ENCODE measurements at places on chromosomes 11 and 22.

GRCh38 chr11:79487412-79487811, 46.6 kb upstream of the TENM4 start:
- no peak for DNase-seq

DNA sequence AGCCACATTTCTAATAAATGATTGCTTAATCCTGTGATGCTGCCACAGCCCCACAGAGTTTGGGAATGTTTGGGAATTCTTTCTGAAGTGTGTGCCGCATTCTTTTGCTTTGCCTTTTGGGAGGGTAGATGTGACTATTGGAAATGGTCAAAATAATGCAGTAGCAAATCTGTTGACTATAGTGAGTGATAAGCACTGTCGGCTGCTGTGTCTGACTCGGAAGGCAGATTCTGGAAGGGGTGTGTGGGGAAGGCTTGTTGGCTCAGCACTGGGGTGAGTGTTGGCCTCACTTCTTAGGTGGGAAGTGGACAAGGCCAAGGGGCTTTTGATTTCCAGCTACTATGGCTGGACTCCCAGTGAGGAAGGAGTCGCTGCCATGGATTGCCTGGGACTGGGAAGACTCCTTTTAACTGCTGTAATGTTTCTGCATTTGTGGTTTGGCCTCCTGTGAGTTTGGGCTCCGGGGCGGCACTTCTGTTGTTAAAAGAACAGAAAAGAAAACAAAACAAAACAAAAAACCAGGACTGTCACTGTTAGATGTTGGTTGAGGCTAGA, 20.1 kb downstream of the ZBTB16 start:
- peak; percentile 78 for DNase-seq

DNA sequence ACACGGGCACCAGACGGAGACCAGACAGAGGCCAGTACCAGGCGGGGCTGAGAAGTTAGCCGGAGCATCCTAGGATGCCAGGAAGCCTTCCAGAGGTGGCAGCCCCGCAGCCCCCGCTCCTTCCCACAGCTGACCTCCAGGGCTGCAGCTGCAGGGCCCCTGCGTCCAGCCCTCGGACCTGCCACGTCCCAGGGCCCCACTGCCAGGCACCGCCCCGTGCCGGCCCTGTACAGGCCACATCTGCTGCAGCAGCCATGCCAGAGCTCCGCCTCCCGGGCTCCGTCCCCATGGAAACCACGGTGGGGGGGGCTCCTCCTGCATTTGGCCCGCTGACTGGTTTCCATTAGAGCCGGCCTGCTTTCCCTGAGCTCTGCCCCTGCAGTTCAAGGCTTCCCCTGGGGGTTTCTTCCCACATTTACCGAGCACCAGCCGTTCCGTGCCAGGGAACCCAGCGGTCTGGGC, 62.5 kb upstream of the PPARA start:
- DNase-seq, result peak; percentile 98

GRCh38 chr22:45743687-45744086, 72.1 kb downstream of the ATXN10 start:
- DNase-seq, result no peak

GRCh38 chr22:34434371-34434770, 514.1 kb upstream of the LARGE1 start:
- no peak for DNase-seq

DNA sequence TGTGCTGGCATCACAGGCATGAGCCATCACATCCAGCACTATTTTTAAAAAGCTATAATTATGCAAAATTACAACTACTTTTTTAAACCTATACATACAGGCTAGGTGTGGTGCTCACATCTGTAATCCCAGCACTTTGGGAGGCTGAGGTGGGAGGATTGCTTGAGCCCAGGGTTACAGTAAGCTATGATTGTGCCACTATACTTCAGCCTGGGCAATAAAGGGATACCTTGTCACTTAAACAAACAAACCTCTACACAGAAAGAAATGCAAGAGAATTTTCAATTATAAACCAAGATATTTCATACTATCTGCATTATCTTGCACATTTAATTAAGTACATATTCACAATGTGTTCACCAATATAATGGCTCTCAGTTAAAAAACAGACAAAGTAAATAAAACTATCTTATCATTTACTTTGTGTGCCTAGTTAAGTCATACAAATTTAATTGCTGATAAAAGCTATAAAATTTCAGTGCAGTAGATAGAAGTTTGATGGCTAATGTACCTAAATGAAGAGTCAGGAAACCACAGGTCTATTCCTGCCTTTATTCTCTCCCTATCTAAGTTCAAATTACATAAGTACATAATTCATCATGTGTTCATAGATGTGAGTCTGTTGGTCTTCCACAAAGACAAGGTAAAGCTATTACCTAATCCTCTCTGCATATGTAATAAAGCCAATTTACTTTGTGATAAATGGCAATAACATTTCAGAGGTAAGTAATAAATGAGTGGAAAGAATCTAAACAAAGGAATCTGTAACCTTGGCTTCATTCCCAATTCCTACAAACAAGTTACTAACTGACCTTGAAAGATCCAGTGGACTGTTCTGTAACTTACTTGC, 9.0 kb upstream of the RDX start:
- DNase-seq, result no peak

DNA sequence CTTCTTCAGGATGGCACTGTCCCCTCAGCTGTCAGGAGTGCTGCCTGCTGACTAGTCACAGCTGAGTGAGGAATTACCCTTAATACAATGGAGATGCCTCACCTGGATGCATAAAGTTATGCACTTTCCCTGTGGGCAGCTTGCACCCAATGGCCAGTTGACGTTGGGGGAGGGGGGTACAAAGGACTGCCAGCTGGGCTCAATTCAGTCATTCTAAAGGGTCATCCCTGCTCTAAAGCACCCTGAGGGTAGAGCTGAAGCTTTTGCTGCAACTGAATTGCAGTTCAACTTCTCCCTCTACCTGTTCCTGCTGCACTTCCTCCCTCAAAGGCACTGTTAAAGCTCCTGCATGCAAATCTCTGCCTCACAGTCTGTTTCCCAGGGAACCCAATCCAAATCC, 147.8 kb upstream of the SESN3 start:
- DNase-seq, result no peak

DNA sequence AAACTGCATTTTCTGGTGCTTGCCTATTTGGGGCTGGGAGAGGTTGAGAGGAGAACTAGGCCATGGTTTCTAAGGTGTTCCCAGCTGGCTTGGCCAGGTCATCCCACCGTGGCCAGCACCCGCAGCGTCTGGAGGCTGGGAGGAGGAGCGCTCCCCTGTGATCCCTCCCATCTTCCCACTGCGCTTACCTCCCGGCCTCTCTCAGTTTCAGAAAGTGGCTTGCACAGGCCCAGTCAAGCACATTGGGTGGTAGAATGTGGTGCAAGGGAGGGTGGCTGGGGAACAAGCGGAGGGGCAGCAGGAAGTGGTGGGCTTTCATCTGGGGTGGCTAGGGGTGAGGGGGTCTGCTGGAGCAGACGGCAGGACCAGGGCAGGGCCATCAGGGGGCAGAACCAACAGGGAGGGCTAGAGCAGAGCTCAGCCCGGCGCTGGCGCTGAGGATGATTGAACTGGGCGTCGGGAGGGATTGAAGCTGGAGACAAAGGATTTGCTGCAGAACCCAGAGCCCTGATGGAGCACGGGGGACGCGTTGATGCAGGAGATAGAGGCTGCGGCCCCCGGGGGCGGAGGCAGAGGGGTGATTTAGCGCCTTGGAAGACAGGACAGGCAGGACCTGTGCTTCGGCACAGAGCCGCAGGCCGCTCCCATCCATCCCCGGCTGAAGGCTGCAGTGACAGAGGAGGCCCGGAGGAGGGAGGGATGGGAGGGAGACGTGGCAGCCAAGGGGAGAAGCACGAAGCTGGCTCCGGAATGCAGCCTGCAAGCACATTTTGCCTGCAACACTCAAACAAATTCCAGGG, 76.0 kb downstream of the TRIM29 start:
- DNase-seq, result peak; percentile 82

- no peak for DNase-seq
Observed at GRCh38 chr11:33256031-33256812, 959 bp upstream of the HIPK3 start.

DNA sequence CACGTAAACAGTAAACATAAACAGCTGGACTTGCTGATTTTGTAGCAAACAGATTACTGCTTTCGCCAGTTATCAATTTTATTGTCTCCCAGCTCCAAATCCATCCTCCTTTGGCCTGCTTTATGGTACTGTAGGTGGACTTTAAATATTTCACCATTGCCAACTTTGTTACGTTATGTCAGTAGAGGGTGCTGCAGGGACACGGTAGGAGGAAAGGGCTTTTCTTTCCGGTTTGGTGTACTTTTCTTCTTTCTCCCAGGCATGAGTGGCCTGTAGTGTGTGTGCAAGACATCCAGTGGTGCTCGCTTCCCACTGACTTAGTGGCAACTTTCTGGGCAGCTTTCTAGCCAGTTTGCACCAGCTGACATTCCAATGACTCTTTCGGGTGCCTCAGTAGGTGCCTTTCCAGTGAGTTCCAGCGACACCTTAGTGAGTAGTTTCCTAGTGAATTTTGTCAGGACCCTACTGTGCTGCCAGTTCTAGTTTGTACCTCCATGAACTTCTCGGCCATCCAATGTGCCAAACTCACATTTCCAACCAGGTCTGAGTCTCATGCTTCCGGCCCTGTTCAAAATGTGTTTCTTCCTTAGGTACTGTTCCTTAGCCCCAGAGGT, 267.6 kb upstream of the TENM4 start:
- peak; percentile 4 for DNase-seq

- no peak for DNase-seq
Observed at GRCh38 chr11:32897103-32897502, 4.5 kb downstream of the QSER1 start.

DNA sequence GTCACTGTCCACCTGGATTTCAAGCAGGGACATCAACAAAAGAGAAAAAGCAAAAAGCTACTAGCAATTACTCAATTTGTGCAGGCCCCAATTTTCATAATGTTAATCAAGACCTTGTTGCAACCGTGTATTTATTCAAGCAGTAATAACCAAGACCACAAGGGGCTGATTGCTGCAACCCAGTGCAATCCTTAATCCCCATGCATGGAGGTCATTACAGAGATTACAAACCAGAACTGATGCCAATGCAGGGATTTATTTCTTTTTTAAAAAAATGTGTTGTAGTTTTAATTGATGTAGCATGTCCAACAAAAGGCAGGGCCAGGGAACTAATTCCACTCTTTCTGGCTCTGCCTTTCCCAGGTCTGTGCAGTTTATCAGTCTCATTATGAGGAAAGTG, 18.4 kb downstream of the TECTA start:
- DNase-seq, result no peak

- DNase-seq, result peak; percentile 75
Observed at GRCh38 chr11:93567401-93567895, 24.3 kb upstream of the SMCO4 start.

- DNase-seq, result no peak
Observed at GRCh38 chr11:122578171-122578825, 77.2 kb upstream of the UBASH3B start.

DNA sequence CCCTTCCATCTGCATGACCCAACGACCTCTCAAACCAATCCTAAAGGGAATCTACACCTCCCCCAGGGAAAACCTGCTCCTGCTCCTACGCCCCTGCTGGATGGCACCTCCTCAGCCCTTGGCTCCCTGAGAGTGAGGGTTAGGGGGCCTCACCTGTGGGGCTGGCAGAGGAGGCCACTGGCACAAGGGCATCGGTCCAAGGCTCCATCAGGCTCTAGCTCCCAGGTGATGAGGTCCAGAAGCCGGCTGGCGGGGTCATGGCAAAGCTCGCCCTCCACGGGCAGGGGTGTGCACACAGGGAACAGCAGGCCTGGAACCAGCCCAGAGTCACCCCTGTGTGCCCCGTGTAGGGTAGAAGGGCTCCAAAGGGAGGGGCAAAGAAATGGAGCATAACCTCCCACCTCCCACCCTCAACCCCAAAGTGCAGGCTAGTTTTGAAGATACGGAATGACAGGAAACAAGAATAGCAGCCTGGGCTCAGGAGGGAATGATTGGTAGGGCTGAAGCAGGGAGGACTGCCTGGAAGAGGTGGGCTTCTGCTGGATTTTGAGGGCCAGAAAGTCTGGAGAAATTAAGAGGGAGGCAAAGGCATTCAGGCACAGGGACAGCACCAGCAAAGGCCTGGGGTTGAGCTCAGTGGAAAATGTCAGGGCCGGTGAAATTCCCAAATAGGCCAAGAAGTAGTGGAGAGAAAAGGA, 42.6 kb downstream of the DKK3 start:
- DNase-seq, result no peak

DNA sequence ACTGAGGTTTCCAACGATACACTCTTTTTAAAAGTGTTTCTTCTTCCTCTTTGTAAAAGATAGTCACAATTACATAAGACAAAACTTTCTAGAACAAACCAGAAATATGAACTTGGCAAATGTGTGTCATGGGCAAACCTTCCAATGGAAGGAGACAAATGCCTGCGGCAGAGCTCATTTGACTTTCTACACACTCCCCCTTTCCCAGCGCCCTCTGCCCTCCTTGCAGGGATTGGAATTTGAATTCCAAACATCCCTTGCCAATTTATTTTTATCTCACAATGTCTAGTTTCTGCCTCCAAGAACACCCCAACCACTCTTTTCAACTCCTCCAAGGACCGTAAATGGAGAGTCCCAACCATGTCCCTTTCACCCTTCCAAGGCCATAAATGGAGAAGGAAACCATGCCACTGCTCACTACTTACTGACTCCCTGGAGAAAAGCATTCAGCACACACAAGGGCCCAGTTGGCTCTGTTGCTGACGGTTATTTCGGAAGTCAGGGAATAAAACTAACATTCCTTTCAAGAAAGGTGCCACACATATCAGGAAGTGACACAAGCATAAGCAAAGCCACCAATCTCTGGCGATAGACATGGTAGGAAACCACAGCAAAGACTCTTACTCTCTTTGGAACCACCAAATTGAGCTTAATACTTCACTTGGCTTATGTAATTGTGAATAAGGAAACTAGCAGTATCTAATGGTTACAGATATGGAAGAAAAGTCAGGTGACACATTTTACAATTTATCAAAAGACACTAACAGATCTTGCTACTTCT, 15.0 kb upstream of the ESAM start:
- no peak for DNase-seq

DNA sequence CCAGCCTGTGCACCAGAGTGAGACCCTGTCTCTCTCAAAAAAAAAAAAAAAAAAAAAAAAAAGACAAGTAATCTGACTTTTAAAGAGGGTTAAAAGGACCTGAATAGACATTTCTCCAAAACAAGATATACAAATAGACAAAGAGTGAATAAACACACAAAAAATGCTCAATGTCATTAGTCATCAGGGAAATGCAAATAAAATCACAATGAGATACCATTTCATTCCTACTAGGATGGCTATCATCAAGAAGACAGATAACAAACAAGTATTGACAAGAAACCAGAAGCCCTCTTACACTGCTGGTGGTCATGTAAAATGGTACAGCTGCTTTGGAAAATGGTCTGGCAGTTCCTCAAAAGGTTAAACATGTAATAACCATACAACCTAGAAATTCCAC, 4.1 kb downstream of the RIC3 start:
- DNase-seq, result no peak

DNA sequence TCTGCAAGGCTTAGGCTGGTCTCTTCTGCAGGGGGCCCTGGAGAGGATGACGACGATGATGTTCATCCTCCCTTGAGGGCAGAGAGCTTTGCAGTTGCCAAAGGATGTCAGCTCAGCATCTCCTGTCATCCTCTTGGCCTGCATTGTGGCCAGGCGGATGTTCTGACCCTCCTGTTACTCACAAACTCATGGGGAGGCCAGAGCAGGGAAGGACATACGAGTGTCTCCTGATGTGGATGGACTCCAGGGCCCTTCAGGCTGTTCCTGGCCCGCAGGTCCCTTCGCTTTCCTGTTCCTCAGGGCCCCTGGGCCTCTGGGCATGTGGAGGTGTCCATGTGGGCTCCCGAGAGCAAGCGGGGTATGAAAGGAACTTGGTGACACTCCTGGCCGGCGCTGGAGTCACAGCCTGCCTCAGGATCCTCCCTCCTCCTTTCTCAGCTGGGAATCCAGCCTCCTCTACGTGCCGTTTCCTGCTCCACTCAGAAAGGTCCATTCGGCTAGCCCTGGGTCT, 8.5 kb downstream of the ADORA2A start:
- peak; percentile 80 for DNase-seq

GRCh38 chr11:119816660-119817059, 87.7 kb upstream of the NECTIN1 start:
- DNase-seq, result no peak
